GM12878 (cell line): ENCODE measurements at places on chromosomes 2 and 18. TPM values are rescaled to one million over a fixed set of nuclear protein-coding genes. Genes with fewer than 3 reads are reported as not detected.

The COL5A2 gene
- total RNA-seq = 0.64 and 0.74 TPM in 2 replicates

The KATNAL2 gene
- 1.9 and 2.1 TPM in 2 replicates for total RNA-seq

The IL36G gene
- not detected in 2 replicates for total RNA-seq

The CDH19 gene
- not detected in 2 replicates for total RNA-seq

The ARHGAP28 gene
- not detected in 2 replicates for total RNA-seq

The PCARE gene
- 0.03 and 0.08 TPM in 2 replicates for total RNA-seq

The MTCL1 gene
- total RNA-seq = 0.29 and 0.36 TPM in 2 replicates

The SLC4A3 gene
- 0.05 TPM in 1 of 2 replicates, not detected in the other for total RNA-seq

The ITGB6 gene
- total RNA-seq = not detected in 2 replicates

The DYNAP gene
- not detected in 2 replicates for total RNA-seq

The COL4A4 gene
- 3.4 and 4.0 TPM in 2 replicates for total RNA-seq

The ASNSD1 gene
- 39.5 and 43.2 TPM in 2 replicates for total RNA-seq

The HIBCH gene
- total RNA-seq = 28.4 and 29.3 TPM in 2 replicates

The ANO7 gene
- 0.88 and 1.4 TPM in 2 replicates for total RNA-seq

The CCDC141 gene
- total RNA-seq = 9.6 and 12.5 TPM in 2 replicates

The RAB3GAP1 gene
- total RNA-seq = 24.9 and 25.2 TPM in 2 replicates

The CLEC4F gene
- not detected in 2 replicates for total RNA-seq

The PRSS56 gene
- total RNA-seq = not detected in 2 replicates

The SAG gene
- total RNA-seq = 0.69 TPM in 1 of 2 replicates, not detected in the other

The ZNF804A gene
- total RNA-seq = 1.6 and 1.7 TPM in 2 replicates

The DUSP19 gene
- total RNA-seq = 0.51 and 0.80 TPM in 2 replicates

The OSBPL6 gene
- total RNA-seq = 0.11 TPM in 1 of 2 replicates, not detected in the other

The ANKRD30BL gene
- 0.05 TPM in 1 of 2 replicates, not detected in the other for total RNA-seq

The UGT1A10 gene
- 0.11 TPM in 1 of 2 replicates, not detected in the other for total RNA-seq

The TMEM247 gene
- total RNA-seq = not detected in 2 replicates

The ALPP gene
- total RNA-seq = not detected in 2 replicates

The CD28 gene
- total RNA-seq = 0.16 and 0.23 TPM in 2 replicates

The HES6 gene
- total RNA-seq = 1.7 and 1.8 TPM in 2 replicates

The LRATD1 gene
- 0.05 TPM in 1 of 2 replicates, not detected in the other for total RNA-seq

The C2orf15 gene
- 1.1 and 1.5 TPM in 2 replicates for total RNA-seq

The PLCL1 gene
- 0.40 and 0.46 TPM in 2 replicates for total RNA-seq

The MC5R gene
- not detected in 2 replicates for total RNA-seq

The ASAP2 gene
- 0.10 and 0.13 TPM in 2 replicates for total RNA-seq

The TTC32 gene
- total RNA-seq = 14.3 and 14.6 TPM in 2 replicates

The PPM1G gene
- 129 and 130 TPM in 2 replicates for total RNA-seq

The DOK6 gene
- total RNA-seq = not detected in 2 replicates

The SS18 gene
- total RNA-seq = 56.7 and 58.1 TPM in 2 replicates

The RAB6C gene
- not detected in 2 replicates for total RNA-seq

The PLCD4 gene
- 0.28 TPM in 1 of 2 replicates, not detected in the other for total RNA-seq

The POTEI gene
- 0.11 and 0.13 TPM in 2 replicates for total RNA-seq

The AQP4 gene
- 0.18 and 0.24 TPM in 2 replicates for total RNA-seq

The ZNF512 gene
- 28.9 and 31.7 TPM in 2 replicates for total RNA-seq

The FOXD4L1 gene
- 0.16 TPM in 1 of 2 replicates, not detected in the other for total RNA-seq
